ENCODE measurements at places on chromosomes 1 and 21.

GRCh38 chr1:46735708-46736324 lies 16.9 kb upstream of the EFCAB14 start:
- peak; percentile 56 for DNase-seq

DNA sequence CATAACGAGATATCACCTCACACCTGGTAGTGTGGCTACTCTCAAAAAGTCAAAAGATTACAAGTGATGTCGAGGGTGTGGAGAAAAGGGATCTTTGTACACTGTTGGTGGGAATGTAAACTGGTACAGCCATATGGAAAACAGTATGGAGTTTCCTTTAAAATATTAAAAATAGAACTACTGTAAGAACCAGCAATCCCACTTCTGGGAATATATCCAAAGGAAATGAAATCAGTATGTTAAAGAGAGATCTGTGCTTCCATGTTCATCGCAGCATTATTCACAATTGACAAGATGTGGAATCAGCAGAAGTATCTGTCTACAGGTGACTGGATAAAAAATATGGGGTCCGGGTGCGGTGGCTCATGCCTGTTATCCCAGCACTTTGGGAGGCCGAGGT lies 7.6 kb upstream of the PIK3C2B start:
- no peak for DNase-seq

DNA sequence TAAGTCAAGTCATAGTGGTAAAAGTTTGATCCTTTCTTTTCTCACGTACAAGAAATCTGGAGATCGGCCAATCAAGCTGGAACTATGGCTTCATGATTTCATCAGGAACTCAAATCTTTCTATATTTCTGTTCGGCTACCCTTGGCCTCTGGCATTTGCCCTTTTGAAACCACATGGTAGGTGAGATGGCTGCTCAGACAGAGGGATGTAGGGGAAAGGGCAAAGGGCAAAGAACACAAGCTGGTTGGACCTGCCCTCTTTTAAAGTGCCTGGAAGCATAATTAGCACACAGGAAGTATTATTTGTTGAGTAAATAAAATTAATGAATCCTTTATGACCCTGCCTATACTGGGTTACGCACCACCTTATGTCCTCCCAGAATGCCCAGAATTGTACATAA lies 11.5 kb upstream of the RGS1 start:
- DNase-seq = no peak

DNA sequence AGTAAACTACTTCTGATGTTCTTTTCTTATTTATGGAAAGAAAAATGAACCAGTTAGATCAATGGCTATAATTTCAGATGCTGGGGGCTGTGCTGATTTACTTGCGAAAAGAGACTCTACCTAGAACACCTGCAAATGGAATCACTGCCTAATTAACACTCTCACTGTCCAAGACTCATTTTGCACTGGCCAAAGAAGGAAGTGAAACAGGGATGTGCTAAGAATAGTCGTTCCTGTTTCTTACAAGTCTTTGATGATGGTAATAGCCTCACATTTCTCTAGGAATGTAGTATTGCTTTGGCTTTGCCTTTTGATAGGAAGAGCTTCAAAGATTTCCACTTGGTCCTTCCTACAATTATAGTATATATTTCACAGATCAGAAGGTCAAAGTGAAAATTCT lies 12.7 kb upstream of the TSNAX start:
- DNase-seq = peak; percentile 34

DNA sequence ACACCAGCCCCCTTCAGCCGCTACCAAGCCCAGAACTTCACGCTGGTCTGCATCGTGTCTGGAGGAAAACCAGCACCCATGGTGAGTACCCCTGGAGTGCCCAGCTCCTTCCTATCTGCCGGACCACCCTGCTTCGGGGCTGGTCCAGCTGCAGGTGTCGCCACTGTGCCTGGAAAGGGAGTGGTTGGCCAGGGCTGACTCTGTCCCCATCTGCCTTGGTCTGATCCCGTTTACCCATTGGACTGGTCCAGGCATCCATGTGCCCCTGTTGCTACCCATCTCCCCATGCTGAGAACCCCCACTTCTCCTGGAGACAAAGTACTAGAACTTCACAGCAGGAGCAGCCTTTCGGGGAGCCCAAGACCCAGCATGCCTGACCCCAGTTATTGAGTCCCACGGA lies 118.6 kb upstream of the KLHDC7A start:
- no peak for DNase-seq

DNA sequence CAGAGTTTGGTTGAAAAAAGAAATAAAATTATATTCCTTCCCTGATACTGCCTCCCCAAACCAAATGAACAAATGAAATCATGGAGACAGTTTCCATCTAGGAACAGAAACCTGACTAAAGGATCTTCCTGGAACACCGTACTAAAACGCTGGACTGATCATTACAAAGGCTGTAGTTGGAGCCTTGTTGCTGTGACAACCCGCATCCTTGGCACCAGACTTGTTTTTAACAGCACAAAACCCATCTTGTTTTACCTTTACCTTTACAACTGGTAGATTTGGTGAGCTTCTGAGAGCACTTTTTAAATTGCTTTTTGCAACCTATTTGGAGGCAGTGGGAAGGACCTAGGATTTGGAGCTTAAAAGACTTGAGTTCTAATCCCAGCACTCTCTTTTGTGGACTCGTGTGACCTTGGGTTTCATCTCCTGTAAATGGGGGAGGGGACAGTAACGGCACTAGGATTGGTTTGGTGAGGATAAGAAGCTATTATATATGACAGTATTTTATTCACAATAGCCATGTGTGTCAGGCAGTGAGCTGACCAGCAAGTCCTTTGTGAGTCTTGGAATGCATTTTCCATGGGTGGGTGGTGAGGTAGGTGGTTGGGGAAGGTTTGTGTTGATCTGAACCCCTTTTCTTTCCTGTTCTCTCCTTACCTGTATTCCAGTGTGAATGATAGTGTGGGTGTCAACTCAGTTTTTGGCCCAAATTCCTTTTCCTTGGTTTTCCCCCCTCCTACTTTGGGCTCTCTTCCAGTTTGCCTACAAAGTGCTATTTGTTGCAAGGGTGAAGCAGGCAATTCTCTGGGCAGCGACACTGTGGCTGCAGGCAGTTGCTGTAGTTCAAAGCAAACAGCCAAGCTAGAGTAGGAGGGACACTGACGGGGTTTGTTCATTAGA lies 12.6 kb downstream of the LRRC8D start:
- no peak for DNase-seq

- DNase-seq = no peak
Measured at GRCh38 chr1:100265562-100265930, 470 bp upstream of the RTCA start.

- DNase-seq = no peak
Measured at GRCh38 chr1:4736254-4736653, 81.8 kb downstream of the AJAP1 start.

- DNase-seq = no peak
Measured at GRCh38 chr1:175220853-175221556, 28.4 kb upstream of the KIAA0040 start.

- DNase-seq = no peak
Measured at GRCh38 chr1:242692988-242693387, 168.5 kb upstream of the PLD5 start.

DNA sequence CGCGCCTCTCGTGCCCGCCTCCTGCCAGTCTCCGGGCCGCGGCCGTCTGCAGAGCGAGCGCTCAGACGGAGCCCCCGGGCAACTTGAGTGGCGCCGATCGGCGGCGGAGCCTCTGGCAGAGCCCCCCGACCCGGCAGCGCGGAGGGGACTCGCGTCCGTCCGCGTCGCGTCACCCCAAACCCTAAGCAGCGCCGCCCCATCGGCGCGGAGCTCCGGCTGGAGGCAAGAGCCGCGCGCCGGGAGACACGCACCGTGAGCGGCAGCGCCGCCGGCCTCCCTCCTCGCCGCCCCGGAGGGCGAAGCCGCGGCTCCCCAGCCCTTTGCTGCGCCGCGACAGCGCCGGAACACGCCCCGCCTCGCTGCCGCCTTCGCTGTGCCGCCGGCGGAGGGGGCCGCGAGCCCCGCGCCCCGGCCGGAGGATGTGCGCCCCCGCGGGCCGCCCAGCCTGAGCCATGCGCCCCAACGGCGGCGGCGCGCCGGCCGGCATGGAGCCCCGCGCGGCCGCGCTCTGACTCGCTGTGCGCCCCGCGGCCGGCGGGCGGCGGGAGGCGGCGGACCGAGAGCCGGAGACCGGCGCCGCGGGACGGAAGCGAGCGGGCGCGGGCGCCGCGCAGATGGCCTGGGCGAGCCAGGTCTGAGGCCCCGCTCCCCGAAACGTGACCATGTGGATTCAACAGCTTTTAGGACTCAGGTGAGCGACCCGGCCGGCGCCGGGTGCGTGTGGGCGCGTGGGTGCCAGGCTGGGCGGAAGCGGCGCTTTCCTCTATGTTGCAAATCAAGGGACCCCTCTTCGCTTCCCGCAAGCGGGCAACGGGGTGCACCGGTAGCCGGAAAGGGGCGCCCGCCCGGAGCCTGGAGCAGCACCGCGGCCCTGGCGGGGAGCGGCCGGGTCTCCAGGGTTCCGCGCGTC lies 610 bp downstream of the AJAP1 start:
- DNase-seq = no peak

GRCh38 chr1:228367798-228368791 lies 38.5 kb downstream of the TRIM11 start:
- peak; percentile 42 for DNase-seq

DNA sequence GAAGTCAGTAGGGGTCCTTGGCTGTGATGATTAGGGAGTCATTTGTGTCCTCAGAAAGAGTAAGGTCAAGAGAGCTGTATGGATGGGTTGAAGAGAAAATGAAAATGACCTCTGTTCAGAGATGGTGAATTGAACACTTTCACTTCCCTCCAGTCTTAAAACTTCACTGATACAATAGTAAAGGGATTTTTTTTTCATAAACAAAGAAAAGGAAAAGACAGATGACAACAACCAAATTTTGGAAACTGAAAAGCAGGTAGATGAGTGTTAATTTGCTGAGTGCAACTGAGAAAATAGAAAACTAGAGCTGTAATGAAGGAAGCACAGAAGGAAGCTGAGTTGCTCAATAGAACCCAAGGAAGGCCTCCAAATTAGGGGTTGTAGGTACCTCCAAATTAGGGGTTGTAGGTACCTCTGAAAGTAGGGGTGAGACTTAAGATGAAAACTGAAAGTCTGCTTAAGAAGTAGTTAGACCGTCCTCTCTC lies 14.8 kb upstream of the S1PR1 start:
- peak; percentile 76 for DNase-seq

DNA sequence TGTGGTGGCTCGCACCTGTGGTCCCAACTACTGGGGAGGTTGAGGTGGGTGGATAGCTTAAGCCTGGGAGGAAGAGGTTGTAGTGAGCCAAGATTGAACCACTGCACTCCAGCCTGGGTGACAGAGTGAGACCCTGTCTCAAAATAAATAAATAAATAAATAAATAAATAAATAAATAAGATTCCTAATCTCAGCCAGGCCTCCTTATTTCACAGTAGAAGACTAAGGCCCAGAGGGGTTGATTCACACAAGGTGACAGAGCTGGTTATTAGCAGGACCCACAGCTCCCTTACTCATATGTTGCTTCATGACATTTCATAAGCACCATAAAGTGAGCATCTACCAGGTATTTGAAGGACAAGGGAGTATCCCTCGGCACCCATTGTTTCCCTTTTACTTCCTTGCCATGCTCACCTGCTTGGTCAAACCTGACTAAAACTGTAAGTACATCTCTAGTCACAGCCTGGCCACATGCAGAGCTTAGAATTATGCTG lies 32.7 kb downstream of the ALG14 start:
- DNase-seq = no peak

GRCh38 chr1:115284209-115284608 lies 53.8 kb downstream of the NGF start:
- no peak for DNase-seq

DNA sequence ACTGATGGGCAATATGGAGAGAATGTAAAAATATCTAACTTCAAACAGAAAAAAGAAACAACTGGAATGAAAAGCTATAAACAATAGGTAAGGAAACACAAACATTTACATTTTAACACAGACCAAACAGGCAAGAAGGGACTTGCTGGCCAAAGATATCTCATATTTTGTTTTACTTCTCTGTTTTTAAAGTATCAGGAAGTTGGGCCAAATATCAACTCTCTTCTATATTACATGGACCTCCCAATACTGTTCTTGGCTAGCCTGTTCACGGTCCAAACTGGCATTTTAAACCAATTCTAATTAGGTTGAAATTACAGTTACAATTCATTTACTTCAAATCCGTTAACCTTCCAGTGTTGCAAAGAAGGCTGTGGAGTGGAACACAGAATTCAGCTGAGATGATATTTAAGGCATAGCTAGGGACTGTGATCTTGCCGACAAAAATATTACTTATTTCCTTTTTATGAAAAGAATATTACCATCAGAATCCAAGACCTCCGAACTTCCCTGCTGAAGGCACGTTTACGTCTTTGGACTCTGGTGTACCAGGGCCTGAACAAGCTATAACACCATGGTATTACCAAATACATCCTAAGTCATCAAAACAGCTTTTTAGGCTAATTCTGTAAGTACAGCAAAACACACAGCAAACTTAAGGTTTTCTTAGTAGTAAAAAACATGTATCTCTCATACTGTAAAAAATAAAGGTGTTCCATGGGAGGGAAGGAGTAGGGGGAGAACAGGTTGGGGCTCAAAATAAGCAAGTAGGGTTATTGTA lies 165.4 kb downstream of the RUNX1 start:
- DNase-seq = no peak

GRCh38 chr1:63828322-63829044 lies 54.7 kb downstream of the ROR1 start:
- no peak for DNase-seq

GRCh38 chr1:219294251-219294650 lies 120.6 kb downstream of the LYPLAL1 start:
- DNase-seq = no peak

DNA sequence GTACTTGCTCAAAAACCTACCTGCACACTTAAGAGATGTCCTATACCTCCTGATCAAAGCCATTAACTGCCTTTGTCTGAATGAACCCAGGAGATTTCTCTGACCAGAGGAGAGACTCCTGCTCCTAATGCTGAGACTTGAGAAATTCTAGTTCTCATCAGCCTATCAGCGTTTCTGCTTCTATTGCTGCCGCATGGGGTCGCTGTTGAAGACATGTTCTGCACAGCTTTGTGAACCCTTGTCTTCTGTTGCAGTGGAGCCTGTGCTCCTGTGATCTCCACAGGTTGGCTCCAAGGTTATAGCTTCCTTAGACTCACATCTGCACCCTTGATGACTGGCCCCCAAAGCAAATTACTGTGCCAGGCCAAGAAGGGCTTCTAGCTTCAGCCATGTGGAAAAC lies 40.2 kb downstream of the EDN2 start:
- DNase-seq = no peak

- DNase-seq = no peak
Measured at GRCh38 chr1:162055062-162055461, 14.4 kb upstream of the NOS1AP start.

DNA sequence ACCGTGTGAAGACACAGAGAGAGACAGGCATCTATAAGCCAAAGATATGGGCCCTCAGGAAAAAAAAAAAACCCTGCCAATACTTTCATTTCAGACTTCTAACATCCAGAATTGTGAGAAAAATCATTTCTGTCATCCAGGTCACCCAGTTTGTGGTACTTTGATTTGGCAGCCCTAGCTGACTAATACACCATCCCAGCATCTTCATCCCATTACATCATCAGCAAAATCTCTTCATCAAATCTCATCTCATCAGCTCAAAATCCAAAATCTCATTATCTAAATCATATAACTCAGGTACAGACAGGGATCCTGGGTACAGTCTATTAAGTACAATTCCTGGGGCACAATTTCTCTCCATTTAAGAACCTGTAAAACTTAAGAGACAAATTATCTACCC lies 51.9 kb upstream of the GJA8 start:
- DNase-seq = no peak

Data from GM12865 (cell line).